Thoracic aorta endothelial cell (primary cell): ENCODE measurements at places on chromosomes 12 and 14. TPM values are rescaled to one million over a fixed set of nuclear protein-coding genes. Genes with fewer than 3 reads are reported as not detected.

CLEC2B gene
- 24.6 and 79.1 TPM in 2 replicates for total RNA-seq

ABCC9 gene
- under 0.01 and 0.07 TPM in 2 replicates for total RNA-seq

GUCY2C gene
- total RNA-seq = not detected in 2 replicates

KCNJ8 gene
- not detected in 2 replicates for total RNA-seq

ORAI1 gene
- total RNA-seq = 13.4 and 22.5 TPM in 2 replicates

PPP1R36 gene
- 0.29 and 0.40 TPM in 2 replicates for total RNA-seq

SCAF11 gene
- total RNA-seq = 165 and 201 TPM in 2 replicates

HOXC12 gene
- not detected in 2 replicates for total RNA-seq

MAP3K9 gene
- under 0.01 and 0.07 TPM in 2 replicates for total RNA-seq

AQP6 gene
- total RNA-seq = not detected in 2 replicates

RAPGEF3 gene
- total RNA-seq = 24.3 and 43.9 TPM in 2 replicates

FOXA1 gene
- 0.13 and 0.93 TPM in 2 replicates for total RNA-seq

CPNE6 gene
- total RNA-seq = not detected in 2 replicates

RNASE3 gene
- not detected in 2 replicates for total RNA-seq

KRT82 gene
- not detected in 2 replicates for total RNA-seq

JDP2 gene
- total RNA-seq = 3.3 and 6.1 TPM in 2 replicates

KRT79 gene
- not detected in 2 replicates for total RNA-seq

MBIP gene
- 15.1 and 16.0 TPM in 2 replicates for total RNA-seq

ANKRD33 gene
- 0.27 and 0.86 TPM in 2 replicates for total RNA-seq

MYH6 gene
- total RNA-seq = not detected in 2 replicates

EIF2S3B gene
- 1.5 and 1.7 TPM in 2 replicates for total RNA-seq

BCL11B gene
- total RNA-seq = under 0.01 and 0.27 TPM in 2 replicates

PTGER2 gene
- not detected in 2 replicates for total RNA-seq

ETNK1 gene
- total RNA-seq = 52.5 and 63.4 TPM in 2 replicates

SH2B3 gene
- total RNA-seq = 147 and 162 TPM in 2 replicates
